ENCODE measurements at places on chromosomes 7 and 10.

- no peak for DNase-seq
These were observed 133.5 kb upstream of the PTPRZ1 start for GRCh38 chr7:121739465-121739864.

DNA sequence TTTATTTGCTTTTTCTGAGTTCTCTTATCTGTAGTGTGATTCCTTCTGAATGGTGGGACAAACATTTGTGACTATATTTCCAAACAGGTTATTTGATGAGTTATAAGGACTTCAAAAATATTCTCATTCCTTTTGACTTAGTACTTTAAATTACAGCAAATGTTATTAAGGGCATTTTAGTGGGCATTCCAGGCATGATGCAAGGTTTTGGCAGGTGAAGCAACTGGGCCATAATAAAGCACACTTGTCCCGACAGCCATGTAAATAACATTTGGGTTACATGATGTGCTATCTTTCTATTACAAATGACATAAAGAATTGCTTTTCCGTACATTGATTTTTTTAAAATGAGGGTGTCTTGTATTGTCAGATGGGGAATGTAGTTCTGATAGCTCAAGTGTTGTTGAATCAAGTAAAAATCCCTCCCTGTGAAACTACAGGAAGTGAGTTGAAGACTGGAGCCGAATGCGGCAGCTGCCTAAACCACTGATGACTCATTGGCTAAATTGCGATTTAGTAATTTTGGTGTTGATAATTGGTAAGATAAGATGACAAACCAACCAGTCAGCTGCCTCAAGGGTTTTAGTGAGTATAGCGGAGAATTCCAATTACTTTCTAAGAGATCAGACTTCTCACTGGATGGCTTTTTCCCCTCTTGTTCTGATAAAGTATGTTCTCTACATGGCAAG lies 231.3 kb upstream of the NPY start:
- DNase-seq = no peak

DNA sequence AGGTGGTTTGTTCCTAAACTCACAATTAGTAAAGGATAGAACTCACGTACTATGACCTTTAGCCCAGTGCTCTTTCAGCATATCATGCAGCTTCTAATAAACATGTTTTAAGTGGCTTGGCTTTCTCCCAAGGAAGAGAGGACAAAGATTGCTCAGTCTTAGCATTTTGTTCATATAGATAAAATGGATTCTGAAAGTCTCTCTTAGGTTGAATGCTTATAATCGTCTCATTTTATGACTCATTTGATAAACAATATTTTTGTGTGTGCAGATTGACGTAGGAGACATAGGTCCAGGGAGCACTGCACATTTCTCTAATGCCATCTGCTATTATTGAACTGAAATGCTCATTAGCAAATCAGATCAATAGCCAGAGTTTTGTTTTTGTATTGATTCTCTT lies 44.8 kb downstream of the GNAT3 start:
- no peak for DNase-seq

- DNase-seq = no peak
These were observed 568.1 kb upstream of the LRRN3 start for GRCh38 chr7:110522761-110523200.

DNA sequence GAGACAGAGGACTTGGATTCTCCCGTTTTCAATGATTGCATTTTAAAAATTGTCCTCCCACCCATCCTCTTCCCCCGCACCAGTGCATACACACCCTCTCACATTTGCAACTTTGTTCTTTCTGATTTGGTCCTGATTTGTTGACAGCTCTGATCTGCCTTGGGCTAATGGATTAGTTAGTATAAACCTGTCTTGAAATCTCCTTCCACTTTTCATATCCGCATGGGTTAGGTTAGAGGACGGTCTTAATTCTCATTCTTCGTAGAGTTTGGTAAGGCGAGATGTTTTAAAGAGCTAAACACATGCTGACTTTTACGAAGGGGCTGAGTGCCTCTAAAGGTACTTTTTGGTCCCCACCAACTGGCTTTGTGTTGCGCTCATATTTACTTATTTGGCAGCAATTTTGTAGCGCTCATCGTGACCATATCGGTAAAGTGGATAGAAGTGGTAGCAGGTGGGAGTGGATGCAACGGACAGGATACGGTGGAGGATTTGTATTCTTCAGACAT lies 1.1 kb downstream of the AHR start:
- DNase-seq = no peak

GRCh38 chr7:31465285-31465684 lies 48.6 kb upstream of the ITPRID1 start:
- DNase-seq = no peak

GRCh38 chr7:80807166-80807900 lies 111.5 kb downstream of the SEMA3C start:
- no peak for DNase-seq

- DNase-seq = no peak
These were observed 313.4 kb downstream of the CXCL12 start for GRCh38 chr10:44071479-44071878.

GRCh38 chr7:55570218-55570873 lies 2.0 kb downstream of the VOPP1 start:
- no peak for DNase-seq

DNA sequence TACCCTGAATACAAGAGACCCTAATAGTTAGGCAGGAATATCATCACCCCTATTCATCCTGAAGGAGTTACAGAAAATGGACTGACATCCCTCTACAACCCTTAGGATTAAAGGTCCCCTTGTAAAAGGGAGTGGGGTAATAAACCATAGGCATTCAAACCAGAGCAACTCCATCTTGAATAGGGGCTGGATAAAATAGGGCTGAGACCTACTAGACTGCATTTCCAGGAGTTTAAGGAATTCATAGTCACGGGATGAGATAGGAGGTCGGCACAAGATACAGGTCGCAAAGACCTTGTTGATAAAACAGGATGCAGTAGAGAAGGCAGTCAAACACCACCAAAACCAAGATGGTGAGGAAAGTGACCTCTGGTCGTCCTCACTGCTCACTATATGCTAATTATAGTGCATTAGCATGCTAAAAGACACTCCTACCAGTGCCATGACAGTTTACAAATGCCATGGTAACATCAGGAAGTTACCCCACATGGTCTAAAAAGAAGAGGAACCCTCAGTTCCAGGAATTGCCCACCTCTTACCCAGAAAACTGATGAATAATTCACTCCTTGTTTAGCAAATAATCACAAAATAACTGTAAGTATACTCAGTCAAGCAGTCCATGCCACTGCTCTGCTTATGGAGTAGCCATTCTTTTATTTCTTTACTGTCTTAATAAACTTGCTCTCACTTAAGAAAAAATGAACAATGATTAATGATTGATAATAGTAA lies 37.2 kb downstream of the CUBN start:
- no peak for DNase-seq

- no peak for DNase-seq
These were observed 36.9 kb downstream of the PIK3CG start for GRCh38 chr7:106901828-106902441.

DNA sequence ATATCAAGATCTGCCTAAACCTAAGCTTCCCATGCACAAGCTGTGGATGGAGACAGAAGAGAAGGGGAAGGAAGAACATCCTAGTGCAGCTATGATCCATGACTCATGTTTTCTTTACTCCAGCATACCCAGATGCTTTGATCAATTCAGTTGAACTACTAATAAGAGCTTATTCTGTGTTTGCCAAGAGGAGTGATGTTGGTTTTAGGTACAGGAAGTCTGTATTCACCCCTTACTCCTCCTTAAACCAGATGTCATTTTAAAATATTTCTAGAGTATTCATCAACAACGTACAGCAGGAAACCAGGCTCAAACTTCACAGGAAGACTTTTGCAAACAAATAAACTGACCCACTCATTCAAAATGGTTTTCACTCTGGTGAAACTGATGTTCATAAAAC lies 29.2 kb downstream of the PANK1 start:
- DNase-seq = no peak

DNA sequence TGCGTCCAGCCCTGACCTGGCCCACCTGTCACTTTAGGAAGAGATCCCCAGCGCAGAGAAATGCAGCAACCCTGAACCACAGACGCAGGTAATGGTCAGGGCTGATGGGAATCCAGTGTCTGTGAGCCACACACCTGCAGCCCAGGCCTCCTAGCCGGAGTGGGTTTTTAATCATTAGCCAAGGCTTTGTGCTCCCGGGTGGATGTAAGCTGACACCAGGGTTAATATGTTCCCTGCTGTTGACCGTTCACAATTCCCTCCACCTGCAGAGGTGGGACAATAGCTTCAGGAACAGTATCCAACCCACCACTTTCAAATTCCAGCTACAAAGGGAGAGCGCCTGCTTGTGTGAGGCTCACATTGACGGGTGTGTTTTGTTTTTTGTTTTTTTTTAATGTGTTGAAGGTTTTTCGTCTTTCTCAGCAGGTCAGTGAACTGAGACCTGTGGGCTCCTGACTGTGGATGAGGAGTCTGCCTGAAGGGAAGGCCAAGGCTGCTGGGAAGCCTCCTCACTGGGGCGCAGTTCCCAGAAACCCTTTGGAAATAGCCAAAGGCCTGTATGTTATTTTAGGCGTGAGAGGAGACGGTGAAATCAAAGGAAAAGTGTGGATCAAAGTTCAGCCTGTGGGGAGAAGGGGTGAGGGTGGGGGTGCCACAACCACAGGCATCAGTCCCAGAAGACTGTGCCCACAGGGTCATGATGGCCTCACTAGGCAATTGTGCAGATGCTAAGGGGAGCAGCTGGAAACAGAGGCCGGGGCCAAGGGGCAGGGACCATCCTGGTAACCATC lies 111.1 kb downstream of the TNS3 start:
- no peak for DNase-seq

DNA sequence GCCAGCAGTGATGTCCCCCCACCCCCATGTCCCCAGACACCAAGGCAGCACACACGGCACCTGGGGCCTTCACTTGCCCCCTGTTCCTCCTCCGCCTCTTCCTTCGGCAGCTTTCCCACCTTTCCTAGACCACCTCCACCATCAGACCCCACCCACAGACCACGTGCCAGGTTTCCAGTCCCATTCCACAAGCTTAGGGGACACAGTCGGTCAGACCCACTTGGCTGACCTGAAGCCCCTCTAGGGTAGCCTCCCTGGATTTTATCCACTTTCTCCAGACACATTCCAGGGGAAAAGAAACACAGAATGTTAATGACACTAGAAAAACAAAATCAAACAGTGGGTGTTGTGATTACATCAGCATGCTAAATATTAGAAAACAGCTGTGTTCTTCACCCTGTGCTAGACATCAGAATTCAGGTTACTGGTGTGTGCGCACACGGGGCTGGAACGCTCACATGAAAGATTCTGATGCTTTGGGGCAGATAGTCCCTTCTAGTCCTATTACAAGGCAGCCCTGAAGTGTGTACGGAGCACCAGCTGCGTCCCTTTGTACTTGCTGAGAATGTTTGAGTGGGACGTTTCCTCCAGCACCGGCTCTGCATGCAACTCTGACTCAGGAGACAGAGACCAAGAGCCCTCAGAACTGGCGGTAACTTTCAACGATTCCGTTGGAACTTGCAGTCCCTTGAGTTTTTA lies 75.5 kb upstream of the PPP2R2D start:
- no peak for DNase-seq

GRCh38 chr10:90884431-90884830 lies 12.7 kb downstream of the RPP30 start:
- DNase-seq = no peak

DNA sequence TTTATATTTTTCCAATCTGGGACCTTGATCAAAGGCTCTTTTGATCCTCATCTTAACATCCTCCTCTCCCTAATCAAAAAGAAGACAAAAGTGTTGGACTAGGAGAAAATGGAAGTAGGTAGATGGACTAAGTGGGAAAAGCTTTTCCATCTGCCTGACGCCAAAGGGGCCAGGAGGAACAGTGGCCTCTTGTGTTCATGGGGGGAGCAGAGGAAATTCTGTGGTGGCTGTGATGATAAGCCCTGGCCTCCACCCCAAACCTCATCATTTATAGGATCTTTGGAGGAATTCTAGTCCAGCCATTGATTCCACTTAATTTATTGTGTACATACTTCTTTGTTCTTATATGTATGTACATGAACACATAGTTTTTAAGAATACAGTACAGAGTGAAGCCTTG lies 21.7 kb downstream of the ZNF365 start:
- DNase-seq = no peak

DNA sequence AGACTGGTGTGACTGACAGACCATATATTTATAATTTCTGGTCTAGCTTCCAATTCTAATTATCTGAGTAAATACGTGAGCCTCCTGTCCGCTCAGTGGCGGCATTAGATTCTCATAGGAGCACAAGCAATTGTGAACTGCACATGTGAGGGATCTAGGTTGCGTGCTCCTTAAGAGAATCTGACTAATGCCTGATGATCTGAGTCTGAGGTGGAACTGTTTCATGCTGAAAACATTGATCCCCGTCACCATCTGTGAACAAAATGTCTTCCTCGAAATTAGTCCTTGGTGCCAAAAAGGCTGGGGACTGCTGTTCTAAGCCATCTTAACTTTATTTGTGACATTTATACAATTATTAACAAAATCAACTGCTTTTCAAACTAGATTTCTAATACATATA lies 164.7 kb upstream of the MEOX2 start:
- DNase-seq = no peak

DNA sequence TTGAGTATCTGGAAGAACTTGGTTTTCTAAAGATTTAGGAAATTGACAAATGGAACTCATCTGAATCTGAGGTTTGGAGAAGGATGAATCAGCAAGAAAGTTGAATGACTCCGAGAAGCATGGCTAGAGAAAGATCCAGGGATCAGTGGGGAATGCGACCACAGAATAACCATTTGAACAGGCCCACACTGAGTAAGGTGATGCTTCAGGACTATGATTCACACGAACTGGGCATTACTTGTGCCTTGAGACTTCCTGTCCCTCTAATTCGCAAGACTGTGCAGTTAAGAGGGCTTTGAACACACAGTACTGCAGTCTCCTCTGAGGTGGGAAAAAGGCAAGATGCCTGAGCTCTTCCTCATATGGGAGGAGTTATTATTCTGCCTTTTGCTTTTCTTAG lies 395.5 kb upstream of the POM121L12 start:
- no peak for DNase-seq

DNA sequence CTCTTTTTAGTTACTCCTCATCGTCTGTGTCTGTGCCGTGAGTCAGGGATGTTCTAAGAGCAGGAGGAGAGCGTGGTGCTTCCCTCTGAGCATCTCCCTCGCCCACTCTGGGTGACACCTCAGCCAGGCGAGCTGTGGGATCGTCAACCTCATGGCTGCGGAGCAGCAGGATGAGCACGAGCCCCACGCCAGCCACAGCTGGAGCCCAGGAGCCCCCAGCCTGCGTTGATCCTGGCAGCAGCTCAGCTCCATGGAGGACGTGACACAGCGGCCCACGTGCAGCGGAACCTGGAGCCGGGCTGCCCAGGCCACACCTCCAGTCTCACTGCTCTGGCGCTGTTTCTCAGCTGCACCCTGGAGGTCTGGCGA lies 512.0 kb downstream of the PTPRN2 start:
- no peak for DNase-seq

Data from nephron progenitor cell (in vitro differentiated cells).